ENCODE measurements at places on chromosomes 11 and 22. TPM values are rescaled to one million over a fixed set of nuclear protein-coding genes. Genes with fewer than 3 reads are reported as not detected.

DNA sequence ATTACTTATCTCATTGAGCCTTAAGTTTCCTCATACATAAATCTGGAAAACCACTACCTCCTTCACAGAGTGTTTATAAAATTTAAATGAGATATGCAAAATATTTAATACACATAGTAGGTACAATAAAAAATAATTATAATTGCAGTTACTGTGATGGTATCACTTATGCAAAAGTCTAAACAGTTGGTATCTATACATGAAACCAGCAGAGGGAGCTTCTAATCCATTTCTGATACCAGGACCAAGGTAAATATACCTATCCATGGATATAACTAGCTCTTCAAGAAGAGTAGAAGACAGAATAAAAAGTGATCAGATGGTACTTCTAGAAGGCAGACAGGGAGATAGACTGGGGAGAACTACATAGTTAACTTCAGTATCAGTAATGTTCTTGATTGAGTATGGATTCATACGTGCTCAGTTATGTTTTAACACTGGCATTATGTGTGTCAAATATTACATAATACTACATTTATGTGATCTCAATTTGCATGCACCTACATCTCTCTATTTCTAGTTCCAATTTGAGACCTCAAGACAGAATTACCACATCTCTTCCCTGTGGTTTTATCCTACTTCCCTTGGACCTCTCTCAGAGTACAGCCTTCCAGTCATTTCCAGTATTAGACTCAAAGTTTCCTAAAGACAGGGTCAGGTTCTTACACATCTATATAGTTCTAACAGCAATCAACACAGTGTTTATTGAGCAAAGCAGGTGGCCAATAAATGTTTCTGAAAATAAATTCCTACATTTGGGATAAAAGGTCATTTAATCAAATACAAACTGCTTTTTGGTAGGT lies 13.7 kb upstream of the TSG101 start:
- DNase-seq, result no peak

DNA sequence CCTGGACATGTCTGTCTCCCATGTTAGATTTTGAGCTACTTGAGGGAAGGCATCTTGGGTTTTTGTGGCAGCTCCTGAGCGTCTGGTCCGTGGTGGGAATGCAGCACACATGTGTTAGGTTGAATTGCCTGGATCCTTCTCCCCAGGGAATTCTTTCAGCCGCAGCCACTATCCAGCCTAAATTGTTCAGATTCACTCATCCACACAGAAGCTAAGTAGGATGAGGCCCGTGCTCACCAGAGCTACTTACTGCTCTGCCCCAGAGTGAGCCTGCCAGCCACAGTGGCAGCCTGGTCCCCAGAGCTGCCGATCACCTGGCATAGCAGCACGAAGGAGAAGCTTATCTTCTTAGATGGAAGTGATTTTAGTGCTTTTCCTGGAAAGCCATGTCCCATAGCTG lies 34.4 kb upstream of the SORL1-AS1 start:
- DNase-seq, result no peak

The SLC25A45 gene
- 7.6 TPM for total RNA-seq

GRCh38 chr11:33687733-33688479 lies 12.7 kb downstream of the C11orf91 start:
- no peak for DNase-seq

The DKK3 gene
- 2,883 TPM for total RNA-seq

DNA sequence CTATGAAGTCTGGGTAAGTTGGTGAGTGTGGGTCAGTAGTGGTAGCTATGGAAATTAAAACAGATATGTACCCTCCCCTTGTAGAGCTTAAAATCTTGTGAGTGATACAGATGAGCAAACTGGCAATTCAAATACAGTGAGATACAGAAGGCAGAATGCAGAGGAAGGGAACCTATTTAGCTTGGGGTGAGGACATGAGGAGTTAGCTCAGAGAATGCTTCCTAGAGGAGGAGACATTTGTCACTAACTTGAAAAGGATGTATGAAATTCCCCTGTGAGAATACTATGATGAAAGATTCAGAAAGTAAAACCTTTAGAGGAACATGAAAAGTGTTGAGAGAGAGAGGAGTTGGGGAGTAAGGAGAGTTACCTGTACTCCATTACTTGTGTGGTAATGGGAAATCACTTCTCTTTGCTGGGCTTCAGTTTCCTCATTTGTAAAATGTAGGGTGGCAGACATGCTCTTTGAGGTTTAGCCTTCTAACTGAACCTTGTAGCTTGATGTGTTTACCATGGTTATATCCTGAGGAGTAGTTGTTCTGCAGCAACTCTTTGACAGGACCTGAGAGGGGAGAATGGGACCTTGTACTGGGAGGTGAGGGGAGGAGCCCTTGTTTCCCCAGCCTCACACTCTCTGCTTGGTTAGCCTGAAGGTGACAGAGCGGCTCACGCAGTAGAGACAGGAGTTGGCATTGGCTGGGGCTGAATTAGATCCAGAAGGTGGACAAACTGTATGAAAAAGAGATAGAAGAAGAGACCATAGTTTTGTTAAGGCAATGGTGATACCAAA lies 17.9 kb downstream of the SWAP70 start:
- DNase-seq, result no peak

The CCDC85B gene
- total RNA-seq, result 50.8 TPM

DNA sequence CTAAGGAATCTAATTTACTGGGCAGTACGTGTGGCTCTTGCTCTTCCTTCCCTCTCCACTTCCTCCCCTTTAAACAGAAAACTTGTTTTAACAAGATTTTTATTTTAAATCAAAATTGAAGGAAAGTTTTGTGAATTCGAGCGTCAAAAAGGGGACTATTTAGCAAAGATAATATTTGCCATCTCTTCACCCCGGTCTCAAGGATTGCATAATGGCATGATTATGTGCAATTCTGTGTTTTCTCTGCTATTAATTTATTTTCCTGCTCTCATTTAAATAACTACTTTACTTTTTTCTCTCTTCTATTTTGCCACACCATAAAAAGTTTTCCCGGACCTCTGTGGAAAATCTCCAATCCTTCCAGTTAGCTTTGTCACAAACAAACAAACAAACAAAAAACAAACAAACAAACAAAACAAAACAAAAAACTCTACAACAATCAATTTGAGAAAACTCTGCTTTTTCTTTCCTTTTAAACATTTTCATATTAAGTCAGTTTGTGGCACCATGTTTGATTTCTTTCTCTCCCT lies 10.2 kb upstream of the PAX6 start:
- no peak for DNase-seq

DNA sequence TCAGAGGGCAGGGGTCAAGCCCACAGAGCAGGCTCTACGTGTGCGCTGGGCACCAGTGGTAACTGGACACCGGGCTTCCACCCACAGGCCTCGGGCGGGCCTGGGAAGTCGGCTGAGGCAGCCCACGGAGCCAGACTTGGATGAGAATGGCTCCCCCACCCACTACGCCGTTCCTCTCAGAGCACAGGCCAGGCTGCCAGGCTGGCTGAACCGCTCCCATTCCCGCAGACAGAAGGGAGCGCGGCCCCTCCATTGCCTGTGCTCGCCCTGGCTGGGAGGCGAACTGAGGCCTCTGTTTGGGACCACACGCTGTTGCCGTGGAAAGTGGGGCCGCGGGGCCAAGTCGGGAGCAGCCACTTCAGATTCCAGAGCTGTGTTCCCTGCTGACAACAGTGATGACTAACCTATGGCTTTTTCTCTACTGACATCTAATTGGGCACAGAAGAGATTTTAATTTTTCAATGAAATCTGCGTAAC lies 63.9 kb downstream of the MYH9 start:
- peak; percentile 95 for DNase-seq

The IFITM1 gene
- 113 TPM for total RNA-seq

The PGA4 gene
- 4.9 TPM for total RNA-seq

DNA sequence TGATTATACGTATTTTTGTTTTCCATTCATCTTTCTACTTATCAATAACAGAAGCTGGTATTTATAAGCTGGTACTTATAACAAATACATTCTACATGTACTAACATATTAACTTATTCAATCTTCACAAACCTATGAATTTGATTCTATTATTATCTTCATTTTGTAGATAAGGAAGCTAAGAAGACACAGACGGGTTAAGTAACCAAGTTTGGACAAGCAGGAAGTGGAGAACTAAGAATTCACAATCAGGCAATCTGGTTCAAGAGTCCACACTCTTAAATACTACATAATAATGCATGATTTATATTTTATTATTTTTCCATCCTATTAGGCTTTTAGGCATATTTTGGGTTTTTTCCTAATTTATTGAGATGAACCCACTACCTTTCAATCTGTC lies 25.0 kb downstream of the FCHSD2 start:
- no peak for DNase-seq

DNA sequence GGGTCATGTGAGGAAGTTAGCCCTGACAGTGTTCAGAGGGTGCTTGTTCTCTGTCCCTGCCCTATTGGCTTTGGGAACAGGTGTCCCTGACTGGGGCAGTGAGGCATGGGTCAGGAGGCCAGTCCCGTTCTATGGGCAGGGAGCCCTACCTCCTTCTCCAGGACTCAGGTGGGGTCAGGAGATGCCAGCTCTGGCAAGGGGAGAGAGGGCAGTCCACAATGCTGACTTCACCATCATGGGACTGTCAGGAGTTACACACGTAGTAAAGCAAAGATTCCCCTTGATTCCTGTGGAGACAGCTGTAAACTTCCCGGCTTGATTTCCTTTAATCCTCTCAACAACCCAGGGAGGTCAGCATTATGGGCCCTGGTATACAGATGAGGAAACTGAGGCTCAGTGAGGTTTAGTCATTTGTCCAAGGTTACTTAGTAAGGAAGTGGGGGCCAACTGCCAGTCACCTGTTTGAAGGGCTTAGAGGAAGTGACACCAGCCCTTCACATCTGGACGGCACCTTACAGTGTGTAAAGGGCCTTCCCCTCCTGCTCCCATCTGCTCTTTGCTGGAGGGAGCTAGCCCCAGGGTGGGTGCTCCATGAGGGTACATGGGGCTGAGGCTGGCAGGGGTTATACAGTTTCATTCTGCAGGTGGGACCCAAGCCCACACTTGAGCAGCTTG lies 11.9 kb downstream of the MICALL1 start:
- no peak for DNase-seq

The PRR33 gene
- total RNA-seq, result 0.11 TPM

- no peak for DNase-seq
Measured at GRCh38 chr11:131447898-131448297, 77.5 kb downstream of the NTM start.

GRCh38 chr11:27097551-27097950 lies 56.9 kb downstream of the BBOX1 start:
- no peak for DNase-seq

The MOGAT2 gene
- total RNA-seq, result not detected

- DNase-seq, result no peak
Measured at GRCh38 chr22:22709719-22710445, 65.5 kb downstream of the GGTLC2 start.

DNA sequence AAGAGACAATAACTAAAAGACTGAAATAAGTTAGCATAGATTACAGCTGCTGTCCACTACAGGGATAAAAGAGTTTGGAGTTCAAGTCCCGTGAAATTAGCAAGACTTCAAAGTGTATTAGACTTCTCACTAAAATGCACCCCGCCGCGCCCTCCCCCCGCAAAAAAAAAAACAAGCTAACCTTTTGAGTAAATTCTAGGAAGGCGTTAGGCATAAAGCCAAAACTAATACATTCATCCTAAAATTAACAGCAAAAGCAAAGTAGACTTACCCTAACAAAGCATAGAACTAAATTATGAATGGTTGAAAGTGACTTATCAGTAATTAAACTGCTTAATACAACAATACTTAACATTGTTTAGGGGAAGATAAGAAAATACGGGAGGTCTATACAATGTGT lies 581.0 kb upstream of the CHORDC1 start:
- no peak for DNase-seq

The SLC22A6 gene
- not detected for total RNA-seq

- no peak for DNase-seq
Measured at GRCh38 chr11:19723572-19724342, 11.1 kb downstream of the NAV2 start.

DNA sequence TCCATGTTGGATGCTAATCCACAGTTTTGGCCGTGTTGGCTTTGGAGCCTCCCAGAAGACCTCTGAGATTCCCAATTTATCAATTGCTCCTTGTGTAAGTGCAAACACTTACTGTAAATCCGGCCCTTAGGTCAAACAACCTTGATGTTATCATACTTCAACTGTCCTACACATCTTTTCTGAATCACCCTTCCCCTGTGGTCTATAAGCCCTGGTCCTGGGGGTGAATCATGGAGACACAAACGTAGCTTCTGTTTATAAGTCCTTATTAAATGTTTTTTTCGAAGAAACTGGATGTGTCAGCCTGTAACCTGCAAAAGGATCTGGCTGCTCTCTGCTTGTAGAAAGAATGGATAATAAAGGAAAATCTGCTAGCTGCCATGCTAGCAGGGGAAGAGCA lies 1.7 kb upstream of the IL10RA start:
- DNase-seq, result no peak

DNA sequence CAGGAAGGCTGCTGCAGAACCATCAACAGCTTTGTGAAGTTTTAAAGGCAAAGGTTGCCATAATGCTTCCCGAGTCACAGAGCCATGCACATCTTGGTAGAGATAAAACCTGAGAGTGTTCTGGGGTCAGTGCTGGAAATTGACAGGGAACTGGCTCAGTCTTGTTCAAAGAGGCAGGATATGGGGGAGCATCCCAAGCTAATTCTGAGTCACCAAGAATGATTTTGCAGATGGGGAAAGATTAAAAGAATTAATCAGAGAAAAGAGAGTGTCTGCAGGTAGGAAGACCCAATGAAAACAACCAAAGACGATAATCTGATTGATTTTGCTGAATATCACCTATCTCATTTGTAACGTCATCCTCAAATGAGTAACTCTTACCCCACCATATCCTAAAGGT lies 99.9 kb upstream of the CD44 start:
- DNase-seq, result no peak

The GAL gene
- total RNA-seq, result not detected

The OR10D3 gene
- not detected for total RNA-seq

DNA sequence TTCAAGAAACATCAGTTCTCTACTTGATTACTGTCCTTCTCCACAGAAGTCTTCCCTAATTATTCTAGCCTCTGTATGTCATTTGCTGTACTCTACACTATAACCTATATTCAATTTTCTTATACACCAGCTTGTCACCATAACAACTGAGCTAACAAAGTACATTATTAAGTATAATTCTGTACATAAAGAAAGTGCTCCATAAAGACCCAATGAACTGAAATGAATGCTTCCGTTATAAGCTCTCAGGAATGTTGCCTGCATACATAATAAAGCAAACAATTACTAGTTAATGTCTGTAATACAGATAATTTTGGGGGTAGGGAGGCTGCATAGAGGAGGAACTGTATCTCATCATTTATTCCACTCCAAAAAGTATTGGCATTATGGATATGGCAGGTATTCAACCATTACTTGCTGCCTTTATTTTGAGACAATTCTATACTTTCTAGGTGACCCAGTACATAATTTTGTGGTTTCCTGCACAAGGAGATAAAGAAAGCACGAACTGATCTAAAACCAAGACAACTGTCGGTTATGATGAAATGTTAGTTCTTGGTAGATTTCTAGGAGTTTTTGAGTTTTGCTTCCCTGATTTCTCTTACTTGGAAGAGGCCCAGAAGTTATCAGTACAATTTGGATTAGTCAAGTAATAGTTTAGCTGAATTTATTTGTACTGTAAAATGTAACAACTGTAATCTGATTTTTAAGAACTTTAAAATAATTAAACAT lies 202.5 kb downstream of the SBF2 start:
- no peak for DNase-seq

Data from right cardiac atrium (tissue), 5 donors.